ENCODE measurements at places on chromosomes 1 and 21.

DNA sequence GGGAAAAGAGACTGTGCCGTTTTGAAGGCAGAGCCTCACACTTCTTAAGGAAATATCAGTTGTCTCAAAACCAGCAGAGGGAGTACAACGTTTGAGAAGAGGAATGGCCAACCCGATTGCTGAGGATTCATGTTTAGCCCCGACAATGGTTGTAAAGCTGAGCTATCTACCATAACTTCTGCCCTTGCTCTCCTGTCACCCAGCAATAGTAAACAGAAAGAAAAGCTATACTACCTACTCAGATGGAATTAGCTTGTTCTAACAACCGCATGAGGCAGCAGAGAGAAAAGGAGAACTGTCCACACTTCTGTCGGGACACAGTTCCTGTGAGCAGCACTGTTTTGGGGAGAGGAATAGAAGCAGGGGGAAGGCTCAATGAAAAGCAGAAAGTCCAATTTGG, 91.2 kb downstream of the SLC45A1 start:
- H3K27ac ChIP-seq: peak overlapping the region; percentile 90
- peak overlapping the region; percentile 23 for H3K4me3 ChIP-seq
- H3K4me1 ChIP-seq: peaks cover 88% of the 10 kb centered on the region
- no peaks in the 10 kb centered on the region for H3K27me3 ChIP-seq
- peaks cover 17% of the 10 kb centered on the region for H3K36me3 ChIP-seq

- no peaks in the 10 kb centered on the region for H3K36me3 ChIP-seq
- H3K4me3 ChIP-seq: no peak overlapping the region
- no peak overlapping the region for H3K27ac ChIP-seq
- H3K4me1 ChIP-seq: no peaks in the 10 kb centered on the region
- DNase-seq: no peak
These were observed 90.0 kb downstream of the GPR88 start for GRCh38 chr1:100627936-100628335.

- DNase-seq: no peak
- no peaks in the 10 kb centered on the region for H3K4me1 ChIP-seq
- no peak overlapping the region for H3K4me3 ChIP-seq
These were observed 97.8 kb upstream of the CSF3R start for GRCh38 chr1:36580524-36580923.

GRCh38 chr1:156692925-156693847, 12.2 kb downstream of the CRABP2 start:
- DNase-seq: peak; percentile 42
- peaks cover 22% of the 10 kb centered on the region for H3K4me1 ChIP-seq
- no peaks in the 10 kb centered on the region for H3K36me3 ChIP-seq
- no peaks in the 10 kb centered on the region for H3K27me3 ChIP-seq

- H3K4me3 ChIP-seq: no peak overlapping the region
- H3K27me3 ChIP-seq: no peaks in the 10 kb centered on the region
- H3K27ac ChIP-seq: no peak overlapping the region
- H3K4me1 ChIP-seq: no peaks in the 10 kb centered on the region
- H3K36me3 ChIP-seq: no peaks in the 10 kb centered on the region
These were observed 556.2 kb upstream of the TMPRSS15 start for GRCh38 chr21:18959817-18960216.

GRCh38 chr1:114771992-114772391, 8.5 kb downstream of the SIKE1 start:
- DNase-seq: no peak
- no peaks in the 10 kb centered on the region for H3K27me3 ChIP-seq
- no peak overlapping the region for H3K4me3 ChIP-seq

GRCh38 chr1:86788300-86789206, 84.2 kb downstream of the SH3GLB1 start:
- no peak for DNase-seq
- H3K27me3 ChIP-seq: no peaks in the 10 kb centered on the region
- H3K36me3 ChIP-seq: no peaks in the 10 kb centered on the region
- no peak overlapping the region for H3K27ac ChIP-seq
- no peaks in the 10 kb centered on the region for H3K4me1 ChIP-seq

GRCh38 chr1:214637722-214638458, 34.9 kb downstream of the CENPF start:
- DNase-seq: peak; percentile 65
- no peak overlapping the region for H3K27ac ChIP-seq
- H3K27me3 ChIP-seq: no peaks in the 10 kb centered on the region
- no peak overlapping the region for H3K4me3 ChIP-seq
- peaks cover 98% of the 10 kb centered on the region for H3K36me3 ChIP-seq

- H3K36me3 ChIP-seq: no peaks in the 10 kb centered on the region
These were observed 48.4 kb downstream of the CCN1 start for GRCh38 chr1:85628791-85629531.

- DNase-seq: no peak
- H3K4me3 ChIP-seq: no peak overlapping the region
- H3K27ac ChIP-seq: no peak overlapping the region
- H3K36me3 ChIP-seq: no peaks in the 10 kb centered on the region
These were observed 13.3 kb upstream of the BRWD1 start for GRCh38 chr21:39326607-39327307.

DNA sequence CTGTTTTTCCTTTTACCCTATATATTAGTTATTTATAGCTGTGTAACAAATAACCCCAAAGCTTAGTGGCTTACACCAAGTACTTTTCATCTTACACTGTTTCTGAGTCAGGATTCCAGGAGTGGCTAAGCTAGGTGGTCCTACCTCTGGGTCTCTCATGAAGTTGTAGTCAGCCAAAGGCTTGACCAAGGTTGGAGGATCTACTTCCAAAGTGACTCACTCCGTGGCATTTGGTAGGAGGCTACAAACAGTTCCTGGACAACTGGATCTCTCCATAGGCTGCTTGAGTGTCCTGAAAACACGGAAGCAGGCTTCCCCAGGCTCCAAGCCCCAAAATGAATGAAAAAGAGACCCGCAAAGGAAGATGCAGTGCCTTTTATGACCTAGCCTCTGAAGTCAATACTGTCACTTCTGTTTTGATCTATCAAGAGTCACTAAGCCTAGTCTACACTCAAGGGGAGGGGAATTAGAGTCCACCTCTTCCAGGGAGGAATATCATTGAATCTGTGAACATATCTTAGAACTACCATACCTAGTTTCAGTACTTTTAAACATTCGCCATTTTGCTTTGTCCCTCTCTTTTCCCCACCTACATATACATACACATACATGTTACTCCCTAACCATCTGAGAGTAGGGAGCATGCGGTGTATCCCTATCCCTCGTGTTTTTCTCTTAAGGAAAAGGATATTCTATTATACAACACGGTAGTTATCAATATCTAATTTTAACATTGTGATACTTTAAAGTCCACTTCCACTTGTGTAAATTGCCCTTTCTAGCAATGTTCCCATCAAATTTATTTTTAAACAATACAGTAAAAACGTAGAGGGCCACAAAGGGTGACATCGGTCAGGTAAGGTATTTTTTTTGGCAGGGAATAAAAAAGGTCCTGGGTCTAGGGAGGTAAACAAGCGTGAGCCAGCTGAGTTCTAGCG, 67.2 kb downstream of the SLC35A3 start:
- H3K36me3 ChIP-seq: no peaks in the 10 kb centered on the region
- peaks cover 15% of the 10 kb centered on the region for H3K4me1 ChIP-seq
- H3K27ac ChIP-seq: peak overlapping the region; percentile 98
- H3K4me3 ChIP-seq: peak overlapping the region; percentile 73
- DNase-seq: peak; percentile 38

DNA sequence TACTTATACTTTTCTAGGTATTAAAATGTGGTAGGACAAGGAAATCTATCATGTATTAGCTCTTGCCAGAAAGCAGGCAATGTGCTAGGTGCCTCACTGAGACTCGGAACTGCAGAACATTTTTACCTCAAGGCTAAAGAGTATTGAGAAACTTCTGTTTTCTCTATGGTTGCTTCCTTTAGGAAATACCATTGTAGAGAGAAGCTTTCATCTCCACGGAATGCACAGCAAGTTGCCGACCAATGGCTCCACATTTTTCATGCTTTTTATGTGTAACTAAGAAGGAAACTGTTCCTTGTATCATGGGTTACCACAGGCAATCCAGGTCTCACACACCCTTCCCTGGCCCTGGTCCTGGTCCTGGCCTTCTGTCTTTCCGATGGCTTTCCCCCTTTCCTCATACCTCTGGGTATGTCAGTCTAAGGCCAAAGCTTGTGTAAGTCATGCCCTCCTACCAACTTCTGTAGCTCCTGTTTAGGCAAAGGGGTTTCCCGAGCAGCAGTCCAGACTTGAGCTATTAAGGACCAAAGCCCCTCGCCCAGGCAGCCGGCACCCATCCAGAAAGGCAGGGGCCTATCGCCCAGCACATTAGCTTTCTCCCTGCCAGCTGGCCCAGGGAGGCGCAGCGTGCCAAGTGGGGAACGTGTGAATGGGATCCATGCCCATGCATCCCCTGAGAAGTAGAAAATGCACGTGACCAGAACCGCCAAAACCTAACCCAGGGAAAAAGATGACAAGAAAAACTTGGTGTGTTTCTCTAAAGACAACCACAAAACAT, 225.0 kb downstream of the PBX1 start:
- no peak for DNase-seq
- no peaks in the 10 kb centered on the region for H3K27me3 ChIP-seq
- H3K4me1 ChIP-seq: peaks cover 34% of the 10 kb centered on the region
- H3K36me3 ChIP-seq: no peaks in the 10 kb centered on the region
- no peak overlapping the region for H3K4me3 ChIP-seq

DNA sequence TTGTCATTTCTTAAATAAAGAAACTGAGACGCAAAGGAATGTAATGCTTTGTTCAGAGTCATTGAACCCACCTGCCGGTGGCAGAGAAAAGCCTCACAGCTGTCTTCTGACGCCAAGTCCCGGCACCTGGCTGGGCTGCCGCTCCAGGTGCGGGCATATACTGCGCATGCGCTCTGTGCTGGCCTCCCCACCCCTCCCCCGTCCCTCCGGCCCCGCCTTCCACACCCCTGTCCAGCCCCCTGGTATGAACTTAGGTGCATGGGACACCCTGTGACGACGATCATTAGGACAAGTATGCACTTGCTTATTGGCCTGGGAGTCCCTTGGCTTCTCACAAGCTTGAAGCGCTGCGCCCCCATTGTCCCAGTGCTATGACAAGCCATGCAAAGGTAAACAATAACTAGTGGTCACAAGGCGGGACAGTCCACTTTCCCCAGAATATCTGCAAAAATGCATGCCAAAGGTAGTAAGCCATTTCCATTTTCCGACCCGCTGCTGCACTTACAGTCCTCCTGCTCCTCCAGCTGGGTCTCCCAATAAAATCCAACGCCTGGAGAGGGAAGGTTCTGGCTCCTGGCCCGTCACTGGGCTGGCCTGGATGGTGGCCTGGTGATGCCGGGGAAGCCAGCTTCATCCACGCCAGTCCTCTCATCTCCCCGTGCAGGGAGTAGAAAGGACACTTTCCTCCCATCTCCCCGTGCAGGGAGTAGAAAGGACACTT, 100.4 kb downstream of the PSMG1 start:
- H3K27ac ChIP-seq: no peak overlapping the region
- no peak overlapping the region for H3K4me3 ChIP-seq
- peaks cover 16% of the 10 kb centered on the region for H3K27me3 ChIP-seq
- no peaks in the 10 kb centered on the region for H3K4me1 ChIP-seq
- DNase-seq: no peak
- no peaks in the 10 kb centered on the region for H3K36me3 ChIP-seq

GRCh38 chr1:9269078-9269501, 23.6 kb upstream of the SPSB1 start:
- H3K4me3 ChIP-seq: no peak overlapping the region
- DNase-seq: no peak
- no peak overlapping the region for H3K27ac ChIP-seq
- no peaks in the 10 kb centered on the region for H3K36me3 ChIP-seq
- no peaks in the 10 kb centered on the region for H3K4me1 ChIP-seq

GRCh38 chr1:214753236-214753852, 150.3 kb downstream of the CENPF start:
- H3K4me3 ChIP-seq: no peak overlapping the region
- H3K36me3 ChIP-seq: no peaks in the 10 kb centered on the region
- H3K27ac ChIP-seq: no peak overlapping the region
- H3K27me3 ChIP-seq: no peaks in the 10 kb centered on the region
- no peaks in the 10 kb centered on the region for H3K4me1 ChIP-seq

DNA sequence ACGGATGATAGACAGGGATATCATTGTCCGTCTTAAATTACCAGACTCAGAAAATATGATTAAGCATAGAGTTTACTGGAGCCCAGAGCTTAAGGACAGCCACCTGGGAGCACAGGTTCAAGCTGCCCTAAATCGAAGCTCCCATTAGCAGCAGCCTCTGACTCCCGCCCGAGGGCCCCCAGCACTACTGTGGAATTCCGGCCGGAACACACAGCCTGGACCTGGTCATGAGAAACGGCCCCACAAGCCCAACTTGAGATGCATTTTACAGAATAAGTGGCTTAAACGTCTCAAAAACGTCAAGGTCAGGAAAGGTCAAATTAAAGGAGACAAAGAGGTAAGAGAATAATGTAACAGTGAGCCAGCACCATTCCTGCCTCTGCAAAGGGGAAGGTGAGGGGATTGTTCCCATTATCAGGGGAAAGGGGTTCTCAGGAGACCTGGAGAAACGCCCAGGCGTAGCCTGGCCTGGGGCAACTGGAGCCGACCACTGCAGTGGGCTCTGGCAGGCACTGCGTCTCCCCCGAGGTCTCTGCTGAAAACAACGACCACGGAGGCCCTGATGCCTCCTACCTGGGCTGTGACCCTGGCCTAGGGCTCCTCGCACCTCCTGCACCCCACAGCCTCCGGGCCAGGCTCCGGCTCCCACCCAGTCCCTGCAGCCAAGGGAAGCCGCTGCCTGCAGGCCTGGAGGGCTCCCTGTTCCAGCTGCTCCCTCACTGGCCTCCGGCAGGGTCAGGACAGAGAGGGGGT, 11.5 kb upstream of the COL6A1 start:
- DNase-seq: no peak
- H3K36me3 ChIP-seq: no peaks in the 10 kb centered on the region
- H3K4me3 ChIP-seq: no peak overlapping the region
- H3K27ac ChIP-seq: no peak overlapping the region
- no peaks in the 10 kb centered on the region for H3K27me3 ChIP-seq

Data from A673 (cell line).